Nephron progenitor cell (in vitro differentiated cells): ENCODE measurements at places on chromosomes 13 and 19.

- DNase-seq: no peak
Measured at GRCh38 chr13:101698400-101698799, 245.9 kb downstream of the ITGBL1 start.

DNA sequence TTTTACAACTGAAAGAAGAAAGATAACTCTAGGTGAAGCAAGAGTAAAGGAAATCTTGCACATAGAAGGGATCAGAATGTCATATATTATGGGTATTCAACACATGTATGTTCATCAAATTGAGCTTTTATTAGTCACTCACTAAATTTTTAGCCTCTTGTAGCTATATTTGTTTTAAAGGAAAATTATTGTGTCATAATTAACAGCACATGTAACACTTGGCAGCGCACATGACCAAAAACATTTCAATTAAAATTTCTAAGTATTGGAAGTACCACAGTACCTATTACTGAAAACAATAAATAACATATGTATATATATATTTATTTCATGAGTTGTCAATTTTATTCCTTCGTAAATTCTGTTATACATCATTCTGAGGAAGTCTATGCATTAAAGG lies 2800.4 kb downstream of the PCDH9 start:
- DNase-seq: no peak

DNA sequence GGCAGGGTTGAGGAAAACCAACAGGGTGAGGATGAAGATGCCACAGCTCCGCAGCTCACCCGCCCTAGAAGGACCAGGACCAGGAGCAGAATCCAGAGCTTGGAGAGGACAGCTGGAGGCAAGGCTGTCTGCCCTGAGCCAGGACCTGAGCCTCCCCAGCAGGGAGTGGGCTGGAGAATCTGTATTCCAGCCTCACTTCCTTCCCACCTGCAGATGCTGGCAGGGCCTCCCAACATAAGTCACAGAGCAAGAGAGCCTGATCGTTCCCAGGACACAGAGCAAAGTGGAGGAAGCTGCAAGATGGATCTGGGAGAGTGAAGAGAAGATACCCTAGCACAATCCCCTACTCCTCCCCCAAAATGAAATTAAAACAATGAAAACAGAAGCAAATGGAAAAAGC lies 61.7 kb upstream of the WASF3 start:
- DNase-seq: no peak

GRCh38 chr13:34162544-34162933 lies 344.6 kb downstream of the RFC3 start:
- no peak for DNase-seq

- DNase-seq: no peak
Measured at GRCh38 chr13:30798776-30799355, 63.5 kb downstream of the ALOX5AP start.

DNA sequence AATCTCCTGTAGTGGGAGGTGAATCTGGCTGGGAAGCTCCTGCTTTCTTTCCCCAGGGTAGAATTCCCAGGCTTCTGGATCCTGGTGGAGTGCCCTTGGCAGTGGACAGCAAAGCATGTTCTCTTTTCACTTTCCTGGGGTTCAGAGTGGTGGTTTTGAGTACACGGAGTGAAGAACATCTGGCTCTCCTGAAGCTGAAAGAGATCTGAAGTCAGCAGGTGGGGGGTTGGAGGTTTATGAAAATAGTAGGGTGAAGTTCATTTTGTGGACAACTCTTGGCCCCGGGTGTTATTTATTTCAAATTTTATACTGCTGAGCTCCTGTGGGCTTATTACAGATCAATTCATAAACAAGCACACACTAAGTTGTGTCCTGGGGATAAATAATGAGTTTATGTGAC lies 497.3 kb downstream of the KLF5 start:
- DNase-seq: no peak

DNA sequence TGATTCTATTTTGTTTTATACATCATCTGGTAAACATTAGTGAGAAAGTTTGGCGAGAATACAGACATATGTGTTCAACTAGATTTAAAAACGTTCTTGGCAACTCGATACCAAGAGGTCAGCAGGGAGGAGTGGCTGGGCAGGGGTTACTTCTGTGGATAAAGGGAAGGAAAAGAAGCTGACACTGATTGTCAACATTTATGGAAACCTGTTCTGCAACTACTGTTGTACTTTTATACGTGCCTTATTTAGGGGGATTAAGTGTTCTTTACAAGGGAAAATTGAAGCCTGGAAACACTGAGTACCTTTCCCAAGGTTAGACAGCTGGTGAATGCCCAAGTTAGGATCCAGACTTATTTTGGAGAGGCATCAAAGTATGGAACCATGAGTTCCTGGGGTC lies 65.0 kb downstream of the MTUS2 start:
- no peak for DNase-seq

DNA sequence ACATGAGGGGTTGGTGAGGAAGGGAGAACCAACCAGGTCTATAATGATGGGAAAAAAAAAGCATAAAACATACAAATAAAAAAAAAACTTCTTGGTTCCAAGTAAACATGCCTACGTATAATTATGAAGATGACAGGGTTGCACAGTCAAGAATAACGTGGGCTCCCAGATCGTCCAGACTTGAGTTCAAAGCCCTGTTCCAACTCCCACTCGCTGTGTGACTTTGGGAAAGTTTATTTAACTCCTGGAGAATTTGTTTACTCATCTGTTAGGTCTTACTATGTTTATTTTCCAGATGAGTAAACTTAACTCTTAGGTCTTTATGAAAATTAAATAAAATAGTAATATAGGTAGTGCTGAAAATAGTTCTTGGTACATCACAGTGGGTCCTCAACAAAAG lies 13.8 kb downstream of the STARD13 start:
- DNase-seq: no peak

GRCh38 chr13:80633251-80633650 lies 292.3 kb upstream of the SPRY2 start:
- DNase-seq: no peak

GRCh38 chr13:46143184-46143701 lies 38.4 kb upstream of the CPB2 start:
- no peak for DNase-seq

GRCh38 chr13:111908981-111909380 lies 158.0 kb upstream of the SOX1 start:
- DNase-seq: no peak

- DNase-seq: peak; percentile 90
Measured at GRCh38 chr13:51070005-51070649, 40.9 kb downstream of the C13orf42 start.

DNA sequence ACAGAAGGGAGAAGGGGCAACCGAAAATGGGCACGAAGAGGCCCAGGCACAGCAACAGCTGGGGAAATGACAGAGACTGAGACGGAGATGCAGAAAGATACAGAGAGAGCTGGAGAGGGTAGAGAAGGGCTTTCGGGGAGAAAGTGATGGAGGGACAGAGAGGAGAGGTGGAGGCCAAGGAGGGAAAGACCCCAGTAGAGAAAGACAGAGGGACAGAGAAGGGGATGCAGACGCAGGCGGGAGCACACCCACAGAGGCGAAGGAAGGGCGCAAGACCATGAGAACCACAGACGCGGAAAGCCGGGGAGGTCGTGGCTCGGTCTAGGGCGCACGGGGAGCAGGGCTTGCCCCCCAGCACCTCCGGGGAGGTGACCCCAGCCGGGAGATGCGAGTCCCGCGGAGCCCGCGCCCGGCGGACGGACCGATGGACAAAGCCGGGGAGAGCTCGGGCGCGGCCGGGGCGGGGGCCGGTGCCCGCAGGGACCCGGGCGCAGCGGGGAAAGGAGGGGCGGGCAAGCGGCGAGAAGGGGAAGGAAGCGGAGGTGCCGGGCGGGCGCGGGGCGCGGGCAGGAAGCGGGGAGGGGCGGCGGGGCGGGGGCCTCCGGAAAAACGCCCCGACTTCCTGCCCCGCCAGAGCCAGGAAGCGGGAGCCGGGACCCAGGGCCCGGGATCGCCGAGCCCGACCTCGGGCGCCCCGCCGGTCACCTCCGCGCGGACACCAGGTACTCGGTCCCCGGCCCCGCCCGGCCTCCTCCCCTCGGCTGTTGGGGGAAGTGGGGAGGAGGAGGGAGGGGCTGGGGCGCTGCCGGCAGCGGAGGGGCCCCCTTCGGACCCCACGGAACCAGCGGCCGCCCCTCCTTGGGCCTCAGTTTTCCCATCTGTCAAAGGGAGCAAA lies at the start of gene ARHGEF1:
ARHGEF1 (plus strand) TSS at position 617 of the 895 bp plus-strand sequence. CDS start 4,899 bp downstream, outside the sequence.
- peak; percentile 63 for DNase-seq

- no peak for DNase-seq
Measured at GRCh38 chr13:51772781-51773180, 31.2 kb downstream of the DHRS12 start.

GRCh38 chr13:100565286-100565685 lies 23.3 kb downstream of the GGACT start:
- no peak for DNase-seq

DNA sequence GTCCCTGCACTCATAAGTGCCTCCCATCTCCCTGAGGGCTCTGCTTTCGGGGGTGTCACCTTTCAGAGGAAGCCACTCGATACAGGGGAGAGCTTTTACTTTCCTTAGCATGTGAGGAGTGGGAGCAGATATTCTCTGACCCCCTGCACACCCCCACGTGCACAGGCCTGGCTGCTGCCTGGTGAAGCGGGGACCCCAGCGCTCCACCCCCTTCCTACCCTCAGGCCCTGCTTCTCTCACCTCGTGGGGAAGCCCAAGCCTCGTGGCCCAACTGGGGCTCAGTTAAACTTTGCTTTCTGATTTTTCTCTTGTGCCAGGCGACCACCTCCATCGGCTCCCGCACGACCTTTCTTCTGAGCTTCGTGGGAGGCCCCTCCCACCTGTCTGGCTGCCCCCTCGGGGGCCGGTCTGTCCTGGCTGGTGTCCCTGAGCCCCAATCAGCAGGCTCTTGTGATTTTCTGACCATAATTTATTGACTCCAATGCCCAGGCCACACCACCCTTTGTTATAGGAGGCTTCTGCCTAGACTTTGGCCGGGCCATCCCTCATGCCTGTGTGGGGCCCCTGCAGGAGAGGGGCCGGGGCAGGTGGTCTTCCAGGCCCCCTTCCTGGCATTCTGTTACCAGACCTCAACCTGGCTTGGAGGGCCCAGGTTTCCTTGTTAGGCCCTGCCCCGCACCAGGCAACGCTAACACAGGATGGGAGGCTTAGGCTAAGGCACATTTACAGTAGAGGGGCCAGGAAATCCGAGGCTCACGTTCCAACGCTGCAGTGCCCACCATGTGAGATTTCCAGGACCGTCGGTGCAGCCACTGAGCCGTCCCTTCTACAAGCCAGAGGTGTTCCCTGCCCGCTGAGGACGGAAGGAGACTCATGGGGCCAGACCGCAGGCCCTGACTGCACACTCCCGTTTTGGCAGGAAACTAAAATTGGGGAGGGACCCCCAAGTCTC lies 3.7 kb downstream of the TMED1 start:
- no peak for DNase-seq

DNA sequence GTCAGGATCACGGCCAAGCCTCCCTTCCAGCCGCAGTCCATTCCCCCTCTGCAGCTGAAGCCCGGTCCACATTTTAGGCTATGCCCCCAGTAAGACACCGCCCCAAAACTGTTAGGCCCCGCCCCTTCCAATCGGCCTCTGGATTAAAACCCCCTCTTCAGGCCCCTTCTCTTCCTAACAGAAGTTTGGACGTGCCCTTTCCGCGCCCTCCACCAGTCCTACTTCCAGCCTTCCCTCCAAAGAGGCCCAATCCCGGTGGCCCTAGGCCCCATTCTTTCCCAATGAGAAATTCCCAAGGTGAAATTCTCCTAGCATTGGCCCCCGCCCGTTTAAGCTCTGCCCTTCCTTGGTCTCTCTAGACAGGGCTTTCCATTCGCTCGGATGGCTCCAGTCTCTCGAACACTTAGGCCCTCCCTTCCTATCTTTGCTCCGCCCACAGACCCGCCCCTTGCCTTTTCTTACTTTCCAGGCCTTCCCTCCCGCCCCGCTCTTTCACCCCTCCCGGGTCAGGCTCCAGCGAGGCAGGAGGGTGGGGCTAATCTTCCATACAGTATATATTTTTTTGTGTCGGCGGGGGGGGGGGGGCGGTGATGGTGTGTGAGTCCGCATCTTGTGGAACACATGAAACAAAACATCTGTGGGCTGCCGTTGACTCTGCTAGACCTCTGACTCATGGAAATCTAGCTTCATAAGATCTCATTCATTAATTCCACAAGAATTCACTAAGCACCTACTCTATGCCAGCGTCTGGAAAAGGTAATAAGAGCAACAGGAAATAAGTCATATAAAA lies 13.6 kb downstream of the LTBP4 start:
- peak; percentile 80 for DNase-seq

DNA sequence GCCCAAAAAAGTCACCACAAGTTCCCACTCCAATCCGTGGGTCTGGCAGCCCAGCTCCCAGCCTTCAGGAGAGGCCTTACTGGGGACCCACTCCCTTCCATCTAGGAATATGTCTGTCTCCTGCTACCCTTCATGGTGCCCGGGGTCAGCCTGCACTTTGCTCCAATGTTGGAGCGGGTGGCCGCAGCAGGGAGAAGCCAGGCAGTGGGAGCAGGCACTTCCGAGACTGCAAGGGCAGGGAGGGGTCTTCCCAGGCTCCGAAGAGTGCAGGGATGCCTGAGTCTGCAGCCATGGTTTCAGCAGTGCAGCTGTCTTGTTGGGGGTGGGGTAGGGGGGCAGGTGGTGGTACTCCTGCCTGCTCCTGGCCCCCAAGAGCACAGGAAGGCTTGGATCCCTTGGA lies 1616.2 kb downstream of the SLITRK5 start:
- no peak for DNase-seq

- DNase-seq: no peak
Measured at GRCh38 chr13:84658491-84659358, 776.5 kb upstream of the SLITRK1 start.

GRCh38 chr19:48870048-48870447 lies 1.6 kb upstream of the PLEKHA4 start:
- no peak for DNase-seq

DNA sequence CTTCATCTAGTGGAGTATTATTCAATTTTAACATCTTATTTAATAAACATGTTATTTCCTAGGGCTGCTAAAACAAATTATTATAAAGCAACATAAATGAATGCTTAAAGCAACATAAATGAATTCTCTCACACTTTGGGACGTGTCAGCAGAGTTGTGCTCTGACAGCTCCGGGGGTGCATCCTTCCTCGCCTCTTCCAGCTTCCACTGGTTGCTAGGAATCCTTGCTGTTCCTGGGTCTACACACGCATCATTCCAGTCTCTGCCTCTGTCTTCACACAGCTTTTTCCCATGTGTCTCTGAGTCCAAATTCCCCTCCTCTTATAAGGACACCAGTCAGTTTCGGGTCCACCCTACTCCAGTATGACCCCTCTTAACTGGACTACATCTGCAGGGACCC lies 21.6 kb upstream of the SPATA13 start:
- no peak for DNase-seq
